Cardiac fibroblast (primary cell): ENCODE measurements at places on chromosomes 13 and 19.
A peak's percentile ranks its signal among the peaks of the same experiment; 100 is the strongest.

DNA sequence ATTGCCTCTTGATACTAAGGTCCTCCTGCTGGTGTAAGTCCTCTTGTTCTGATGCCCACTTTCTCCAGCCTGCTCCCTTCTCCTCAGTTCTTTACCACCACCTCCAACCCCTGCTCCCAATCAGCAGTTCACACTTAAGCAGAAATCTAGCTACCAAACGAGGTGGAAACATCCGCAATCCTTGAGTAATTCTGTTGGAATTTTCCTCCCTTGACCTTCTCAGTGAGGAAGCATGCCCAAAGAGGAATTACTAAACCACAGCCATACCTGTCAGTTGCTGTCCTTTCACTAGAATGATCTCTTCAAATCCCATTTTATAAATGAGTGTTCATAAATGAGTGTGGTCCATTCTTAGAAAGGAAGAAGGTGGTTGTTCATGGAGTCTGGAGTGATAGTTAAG lies 289.9 kb downstream of the DACH1 start:
- DNase-seq, result no peak

DNA sequence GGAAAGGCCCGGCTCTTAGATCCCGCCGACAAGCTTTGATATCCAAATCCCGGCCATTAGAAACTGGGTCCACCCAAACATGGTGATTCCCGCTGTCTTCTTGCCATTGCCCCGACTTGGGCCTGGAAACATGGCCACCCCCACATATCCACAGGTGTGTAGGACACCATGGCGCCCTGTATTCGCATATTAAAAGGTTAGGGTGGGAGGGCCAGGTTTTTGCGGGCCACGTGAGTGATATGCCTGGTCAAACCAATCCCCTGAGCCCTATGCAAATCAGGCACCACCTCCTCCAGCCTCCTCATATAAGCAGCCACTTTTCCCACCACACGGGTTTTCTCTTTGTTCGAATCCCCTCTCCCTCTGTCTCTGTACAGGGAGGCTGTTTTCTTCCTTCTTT lies 766.4 kb downstream of the UQCRFS1 start:
- DNase-seq, result no peak

DNA sequence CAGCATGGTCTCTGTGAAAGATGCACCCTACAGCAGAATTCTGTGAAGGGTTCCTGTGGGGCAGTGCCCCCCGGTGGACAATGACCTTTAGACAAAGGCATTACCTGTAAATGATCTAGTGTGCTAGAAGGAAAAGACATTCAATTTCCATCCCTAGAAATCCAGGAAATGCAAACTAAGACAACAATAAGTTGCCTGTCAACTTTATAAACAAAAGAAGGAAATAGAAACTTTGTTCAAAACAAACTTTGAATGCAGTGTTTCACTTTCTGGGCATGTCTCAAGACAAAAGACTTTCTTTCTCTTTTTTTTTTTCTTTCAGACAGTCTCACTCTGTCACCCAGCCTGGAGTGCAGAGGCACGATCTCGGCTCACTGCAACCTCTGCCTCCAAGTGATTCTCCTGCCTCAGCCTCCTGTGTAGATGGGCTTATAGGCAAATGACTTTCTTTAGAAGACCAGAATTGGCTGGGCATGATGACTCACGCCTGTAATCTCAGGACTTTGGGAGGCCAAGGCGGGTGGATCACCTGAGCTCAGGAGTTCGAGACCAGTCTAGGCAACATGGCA lies 15.5 kb downstream of the TEX101 start:
- DNase-seq, result peak; percentile 8

GRCh38 chr19:15136234-15136954 lies 29.2 kb downstream of the SYDE1 start:
- peak; percentile 36 for DNase-seq

DNA sequence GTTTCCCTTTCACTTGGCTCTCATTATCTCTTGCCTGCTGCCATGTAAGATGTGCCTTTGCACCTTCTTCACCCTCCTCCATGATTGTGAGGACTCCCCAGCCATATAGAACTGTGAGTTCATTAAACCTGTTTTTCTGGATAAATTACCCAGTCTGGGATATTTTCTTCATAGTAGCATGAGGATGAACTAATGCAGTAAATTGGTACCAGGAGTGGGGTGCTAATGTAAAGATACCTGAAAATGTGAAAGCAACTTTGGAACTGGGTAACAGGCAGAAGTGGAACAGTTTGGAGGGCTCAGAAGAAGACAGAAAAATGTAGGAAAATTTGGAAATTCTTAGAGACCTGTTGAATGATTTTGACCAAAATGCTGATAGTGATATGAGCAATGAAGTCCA lies 487.4 kb downstream of the LMO7 start:
- DNase-seq, result no peak

- no peak for DNase-seq
These were observed 13.5 kb upstream of the CBY2 start for GRCh38 chr13:45688577-45688976.

- peak; percentile 68 for DNase-seq
These were observed 630 bp downstream of the NUCB1 start for GRCh38 chr19:48900477-48901406.

GRCh38 chr13:100089465-100090032 lies 656 bp downstream of the PCCA start:
- DNase-seq, result peak; percentile 38

GRCh38 chr13:99305158-99305557 lies 2.0 kb downstream of the GPR183 start:
- DNase-seq, result no peak

DNA sequence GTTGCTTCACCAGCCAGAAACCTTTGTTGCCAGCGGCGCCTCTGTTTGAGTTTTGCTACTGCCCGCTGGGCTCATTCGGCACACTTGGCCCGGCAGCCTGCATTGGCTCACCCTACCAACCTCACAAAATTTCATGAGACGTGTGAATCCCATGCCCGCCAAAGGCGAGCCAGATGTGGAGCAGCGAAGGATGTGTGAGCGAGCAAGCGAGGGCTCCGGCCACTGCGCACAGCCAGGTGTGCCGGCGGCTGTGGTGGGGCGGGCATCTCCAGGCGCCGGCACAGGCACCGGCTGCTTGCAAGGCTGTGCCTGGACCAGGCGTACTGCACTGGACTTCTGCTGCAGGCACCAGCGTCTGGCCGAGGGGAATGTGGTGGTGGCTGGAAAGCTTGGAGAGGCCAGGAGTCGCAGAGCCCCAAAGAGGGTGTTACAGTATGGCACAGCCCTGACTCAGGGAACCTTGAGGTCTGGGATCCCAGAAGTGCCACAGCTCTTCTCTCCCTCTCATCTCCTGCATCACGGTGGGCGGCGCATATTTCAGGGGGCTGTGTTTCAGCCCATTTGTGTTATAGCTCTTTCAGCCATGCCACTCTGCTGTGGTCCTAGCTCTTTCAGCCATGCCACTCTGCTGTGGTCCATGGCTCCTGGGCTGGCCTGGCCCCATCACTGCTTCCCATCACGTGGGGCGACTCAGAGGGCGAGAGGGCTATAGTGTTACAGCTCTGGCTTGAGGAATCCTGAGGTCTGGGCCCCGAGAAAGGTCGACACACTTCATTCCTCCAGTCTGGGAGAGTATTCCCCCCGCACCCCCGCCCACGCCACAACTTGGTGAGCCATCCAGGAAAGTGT lies 592.0 kb upstream of the SLITRK5 start:
- DNase-seq, result no peak
